ENCODE measurements at places on chromosomes 12 and 14.
A peak's percentile ranks its signal among the peaks of the same experiment; 100 is the strongest.

DNA sequence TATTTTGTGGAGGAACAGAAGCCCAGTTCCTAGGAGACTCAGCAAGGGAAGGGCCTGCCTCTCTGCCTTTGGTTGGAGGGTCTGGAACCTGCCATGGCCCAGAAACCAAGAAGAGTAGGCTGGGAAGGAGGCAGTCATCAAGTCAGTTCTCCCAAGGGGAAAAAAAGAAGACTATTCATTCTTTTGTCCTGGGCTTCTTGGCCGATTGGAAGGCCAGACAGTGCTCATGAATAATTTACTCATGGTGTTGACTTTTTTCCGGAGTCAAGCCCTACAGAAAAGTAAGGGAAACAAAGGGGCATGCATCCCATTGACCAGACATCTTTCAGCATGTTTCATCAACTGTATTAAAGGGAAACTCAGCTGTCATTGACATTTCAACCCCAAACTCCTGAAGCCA, 168.1 kb downstream of the PRKCH start:
- H3K27me3 ChIP-seq = no peaks in the 10 kb centered on the region
- H3K4me3 ChIP-seq = no peak overlapping the region
- no peak for DNase-seq
- H3K4me1 ChIP-seq = peaks cover 8% of the 10 kb centered on the region
- no peak overlapping the region for H3K27ac ChIP-seq

GRCh38 chr14:80325688-80326087, 114.4 kb upstream of the DIO2 start:
- H3K4me3 ChIP-seq = no peak overlapping the region
- H3K27me3 ChIP-seq = no peaks in the 10 kb centered on the region
- H3K27ac ChIP-seq = no peak overlapping the region
- DNase-seq = no peak
- no peaks in the 10 kb centered on the region for H3K4me1 ChIP-seq
- no peaks in the 10 kb centered on the region for H3K36me3 ChIP-seq

DNA sequence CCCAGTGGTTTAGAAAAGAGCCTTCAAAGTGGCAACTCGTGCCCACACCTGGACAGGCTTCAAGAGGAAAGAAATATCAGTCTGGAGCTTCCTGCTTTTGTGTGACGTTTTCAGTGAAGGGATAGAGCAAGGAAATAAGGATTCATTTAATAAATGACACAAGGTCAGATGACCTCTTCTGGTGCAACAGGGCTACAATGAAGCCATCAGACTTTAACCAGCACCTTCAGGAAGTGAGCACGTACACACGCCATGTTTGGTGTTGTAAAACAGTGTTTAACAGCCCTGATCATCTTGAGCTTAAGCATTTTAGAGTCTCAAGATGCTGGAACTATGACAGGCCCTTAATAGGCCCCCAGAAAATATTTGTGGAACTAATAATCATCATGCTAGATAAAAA, 59.1 kb downstream of the CCDC60 start:
- H3K4me1 ChIP-seq = no peaks in the 10 kb centered on the region
- H3K4me3 ChIP-seq = no peak overlapping the region
- no peak overlapping the region for H3K27ac ChIP-seq
- DNase-seq = no peak

- no peak overlapping the region for H3K27ac ChIP-seq
- H3K4me3 ChIP-seq = no peak overlapping the region
- no peaks in the 10 kb centered on the region for H3K4me1 ChIP-seq
- H3K27me3 ChIP-seq = no peaks in the 10 kb centered on the region
- no peak for DNase-seq
- H3K36me3 ChIP-seq = no peaks in the 10 kb centered on the region
These were observed 105.0 kb upstream of the CPNE8 start for GRCh38 chr12:39010406-39010805.

GRCh38 chr12:28683366-28683765, 465.7 kb upstream of the FAR2 start:
- H3K4me3 ChIP-seq = no peak overlapping the region
- DNase-seq = no peak
- H3K4me1 ChIP-seq = no peaks in the 10 kb centered on the region
- no peaks in the 10 kb centered on the region for H3K27me3 ChIP-seq
- H3K27ac ChIP-seq = no peak overlapping the region

- no peaks in the 10 kb centered on the region for H3K4me1 ChIP-seq
- H3K27ac ChIP-seq = no peak overlapping the region
- H3K36me3 ChIP-seq = no peaks in the 10 kb centered on the region
- H3K27me3 ChIP-seq = no peaks in the 10 kb centered on the region
These were observed 6.7 kb upstream of the NCOR2 start for GRCh38 chr12:124573839-124574786.

GRCh38 chr14:23049011-23049410, 7.0 kb downstream of the PSMB11 start:
- no peak overlapping the region for H3K4me3 ChIP-seq
- H3K4me1 ChIP-seq = no peaks in the 10 kb centered on the region
- no peak for DNase-seq
- no peak overlapping the region for H3K27ac ChIP-seq
- H3K36me3 ChIP-seq = no peaks in the 10 kb centered on the region
- no peaks in the 10 kb centered on the region for H3K27me3 ChIP-seq

DNA sequence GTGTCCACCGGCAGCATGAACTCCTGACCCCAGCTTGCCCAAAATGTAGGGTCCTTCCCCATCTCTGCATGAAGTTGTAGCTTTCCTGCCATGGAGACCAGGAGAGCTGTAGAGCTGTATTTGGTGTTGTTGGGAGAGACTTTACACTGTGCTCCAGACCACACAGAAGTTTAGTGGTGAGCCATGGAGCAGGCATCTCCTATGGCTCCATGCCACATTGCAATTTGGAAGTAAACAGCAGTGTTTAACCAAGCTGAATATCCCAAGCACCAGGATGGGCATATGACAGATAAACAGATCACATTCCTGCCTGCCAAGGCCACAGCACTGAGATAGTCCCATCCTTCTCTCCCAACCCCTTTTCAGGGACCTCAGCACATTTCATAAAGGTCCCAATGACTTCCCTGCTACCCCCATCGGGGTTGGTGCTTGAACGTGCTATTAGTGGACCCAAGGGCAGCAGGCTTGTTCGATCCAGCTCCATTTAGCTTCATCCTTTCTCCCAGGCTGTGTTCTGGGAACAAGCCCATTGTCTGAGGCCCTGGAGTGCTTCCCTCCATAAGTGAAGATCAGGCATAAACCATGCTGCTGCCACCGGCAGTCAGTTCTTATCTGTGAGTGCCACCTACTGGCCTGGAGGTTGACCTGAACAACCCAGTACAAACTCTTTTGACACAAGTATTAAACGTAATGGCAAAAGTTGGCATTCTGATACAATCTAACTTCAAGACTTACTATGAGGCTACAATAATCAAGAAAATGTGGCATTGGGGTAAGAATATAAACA, 172.3 kb upstream of the ATXN7L3B start:
- H3K4me1 ChIP-seq = no peaks in the 10 kb centered on the region
- no peaks in the 10 kb centered on the region for H3K36me3 ChIP-seq
- no peak for DNase-seq
- H3K4me3 ChIP-seq = no peak overlapping the region
- H3K27me3 ChIP-seq = no peaks in the 10 kb centered on the region

- H3K27me3 ChIP-seq = no peaks in the 10 kb centered on the region
- H3K4me3 ChIP-seq = no peak overlapping the region
- no peaks in the 10 kb centered on the region for H3K4me1 ChIP-seq
These were observed 5.3 kb downstream of the SLC15A5 start for GRCh38 chr12:16272222-16272621.

- H3K27ac ChIP-seq = no peak overlapping the region
- H3K4me3 ChIP-seq = no peak overlapping the region
- no peak for DNase-seq
- no peaks in the 10 kb centered on the region for H3K4me1 ChIP-seq
These were observed 159.9 kb downstream of the CAPZA3 start for GRCh38 chr12:18897823-18898222.

DNA sequence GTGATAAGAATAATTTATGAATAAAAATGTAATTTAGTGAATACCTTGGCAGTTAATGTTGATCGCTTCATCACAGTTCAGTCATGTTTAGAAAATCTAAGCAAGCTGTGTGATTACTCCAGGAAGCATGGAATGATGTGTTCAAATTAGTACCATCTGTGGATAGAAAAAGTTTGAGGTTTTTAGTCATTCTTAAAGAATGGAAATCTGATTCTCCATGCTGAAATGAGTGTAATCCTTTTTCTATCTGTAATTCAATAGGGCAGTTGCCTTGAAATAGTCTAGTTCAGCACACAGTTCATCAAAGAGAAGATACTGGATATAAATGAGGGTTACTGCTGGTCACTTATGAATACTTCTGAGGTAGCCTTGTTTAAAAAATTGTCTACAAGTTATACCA, 127.2 kb upstream of the MYF6 start:
- no peak for DNase-seq
- H3K27ac ChIP-seq = no peak overlapping the region
- no peaks in the 10 kb centered on the region for H3K4me1 ChIP-seq
- H3K36me3 ChIP-seq = no peaks in the 10 kb centered on the region
- no peak overlapping the region for H3K4me3 ChIP-seq

DNA sequence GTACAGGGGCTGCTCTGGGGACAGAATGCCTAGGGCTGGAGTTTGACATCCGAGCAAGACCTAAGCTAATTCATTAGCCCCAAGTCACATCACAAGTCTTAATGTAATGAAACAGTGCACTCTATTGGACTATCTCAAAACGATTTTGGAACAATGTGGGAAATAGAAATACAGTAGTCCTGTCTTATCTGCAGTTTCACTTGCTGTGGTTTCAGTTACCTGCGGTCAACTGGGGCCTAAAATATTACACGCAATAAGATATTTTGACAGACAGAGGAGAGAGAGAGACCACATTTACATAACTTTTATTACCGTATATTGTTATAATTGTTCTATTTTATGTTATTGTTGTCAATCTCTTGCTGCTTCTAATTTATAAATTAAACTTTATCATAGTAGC, 21.1 kb downstream of the MOAP1 start:
- H3K4me1 ChIP-seq = no peaks in the 10 kb centered on the region
- no peak overlapping the region for H3K27ac ChIP-seq
- H3K27me3 ChIP-seq = no peaks in the 10 kb centered on the region
- H3K36me3 ChIP-seq = no peaks in the 10 kb centered on the region

GRCh38 chr14:49971156-49972130, 78.6 kb downstream of the ARF6 start:
- DNase-seq = peak; percentile 20
- peaks cover 41% of the 10 kb centered on the region for H3K4me1 ChIP-seq
- no peaks in the 10 kb centered on the region for H3K36me3 ChIP-seq
- H3K27ac ChIP-seq = peak overlapping the region; percentile 73

- H3K27me3 ChIP-seq = no peaks in the 10 kb centered on the region
- peak overlapping the region; percentile 8 for H3K4me3 ChIP-seq
- H3K36me3 ChIP-seq = no peaks in the 10 kb centered on the region
These were observed 2.0 kb downstream of the INTS13 start for GRCh38 chr12:26935636-26936378.

GRCh38 chr12:22268406-22268805, 66.1 kb downstream of the ST8SIA1 start:
- H3K27me3 ChIP-seq = no peaks in the 10 kb centered on the region
- H3K4me3 ChIP-seq = no peak overlapping the region
- H3K4me1 ChIP-seq = no peaks in the 10 kb centered on the region
- H3K27ac ChIP-seq = no peak overlapping the region
- H3K36me3 ChIP-seq = no peaks in the 10 kb centered on the region
- DNase-seq = no peak

DNA sequence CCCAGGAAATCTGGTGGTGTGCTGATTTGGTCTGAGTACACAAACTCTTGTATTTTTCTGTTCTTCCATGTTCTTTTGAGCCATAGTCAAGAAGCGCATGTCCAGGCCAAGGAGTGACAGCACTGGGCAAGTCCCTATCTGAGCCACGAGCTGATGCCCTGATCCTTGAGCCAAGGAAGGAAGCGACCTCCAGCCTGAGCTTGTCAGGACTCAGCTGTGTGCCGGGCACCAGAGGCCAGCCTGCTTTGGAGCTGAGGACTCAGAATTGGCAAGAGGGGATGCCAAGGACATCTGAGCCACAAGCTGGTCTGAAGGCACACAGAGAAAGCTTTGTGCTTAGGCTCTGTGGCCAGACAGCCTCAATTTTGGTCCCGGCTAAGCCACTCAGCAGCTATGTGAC, 52.6 kb downstream of the GALNT16 start:
- no peaks in the 10 kb centered on the region for H3K36me3 ChIP-seq
- H3K27me3 ChIP-seq = peaks cover 7% of the 10 kb centered on the region
- no peak overlapping the region for H3K4me3 ChIP-seq
- DNase-seq = no peak
- H3K4me1 ChIP-seq = no peaks in the 10 kb centered on the region
